ENCODE measurements at places on chromosomes 7 and 10.

DNA sequence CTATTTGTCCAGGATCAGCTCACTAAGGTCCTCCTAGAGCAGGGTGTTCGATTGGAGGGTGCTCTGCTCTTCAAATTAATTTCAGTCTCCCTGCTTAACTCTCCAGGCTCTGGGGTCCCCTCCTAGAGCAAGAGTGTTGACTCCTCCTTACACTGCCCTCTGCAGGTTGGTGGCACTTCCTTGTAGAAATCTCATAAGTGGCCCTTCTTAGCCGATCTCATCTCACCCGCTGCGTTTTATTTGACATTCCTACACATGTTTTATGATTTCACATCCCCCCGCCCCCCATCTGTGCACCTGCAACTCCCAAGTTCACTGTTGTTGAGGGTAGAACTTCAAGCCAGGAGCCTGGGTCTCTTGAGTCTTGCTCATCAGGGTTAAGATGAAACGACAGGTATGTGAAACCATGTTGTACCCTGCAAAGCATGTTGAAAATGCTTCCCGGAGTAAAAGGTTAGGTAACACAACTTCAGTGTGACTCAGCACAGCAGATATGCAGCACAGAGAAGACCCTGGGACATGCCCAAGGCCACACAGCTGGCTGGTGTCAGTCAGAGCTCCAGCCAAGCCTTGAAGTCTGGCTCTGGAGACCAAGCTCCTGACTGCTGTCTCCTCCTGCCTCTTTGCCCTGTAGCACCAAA, 171.2 kb downstream of the PRKAG2 start:
- no peak for ATAC-seq

DNA sequence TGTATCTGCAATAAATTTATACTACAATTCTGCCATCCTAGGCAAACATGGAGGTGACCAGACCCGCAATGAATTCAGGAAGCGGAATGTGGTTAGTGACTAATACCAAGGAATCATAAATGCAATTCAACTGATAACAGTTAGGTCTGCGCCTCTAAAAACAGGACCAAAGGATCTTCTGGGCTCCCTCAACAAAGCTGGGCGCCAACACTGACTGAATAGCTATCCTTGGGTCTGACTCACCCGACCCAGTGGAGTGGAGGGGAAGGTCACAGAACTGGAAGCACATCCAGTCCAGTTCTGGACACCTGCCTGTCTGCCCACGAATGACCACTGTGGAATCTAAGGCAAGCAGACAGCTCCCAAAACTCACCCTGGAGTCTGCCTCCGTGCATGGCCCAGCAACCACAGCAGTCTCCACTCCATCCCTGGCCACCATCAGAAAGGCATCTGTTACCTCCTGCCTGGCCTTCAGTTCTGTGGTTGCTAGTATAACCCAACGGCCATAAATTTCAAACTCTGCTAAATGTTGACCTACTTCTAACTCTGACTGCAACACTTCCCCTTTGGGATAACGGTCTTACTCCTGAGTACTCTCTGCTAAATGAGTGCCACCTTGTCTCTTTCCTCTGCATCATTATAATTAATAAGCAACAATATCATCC, 43.0 kb upstream of the DLX6 start:
- no peak for ATAC-seq

GRCh38 chr10:123930340-123931001, 38.9 kb upstream of the CPXM2 start:
- no peak for ATAC-seq

GRCh38 chr10:76303682-76304316, 872.4 kb downstream of the LRMDA start:
- no peak for ATAC-seq

GRCh38 chr7:25006276-25006675, 26.3 kb upstream of the OSBPL3 start:
- no peak for ATAC-seq

DNA sequence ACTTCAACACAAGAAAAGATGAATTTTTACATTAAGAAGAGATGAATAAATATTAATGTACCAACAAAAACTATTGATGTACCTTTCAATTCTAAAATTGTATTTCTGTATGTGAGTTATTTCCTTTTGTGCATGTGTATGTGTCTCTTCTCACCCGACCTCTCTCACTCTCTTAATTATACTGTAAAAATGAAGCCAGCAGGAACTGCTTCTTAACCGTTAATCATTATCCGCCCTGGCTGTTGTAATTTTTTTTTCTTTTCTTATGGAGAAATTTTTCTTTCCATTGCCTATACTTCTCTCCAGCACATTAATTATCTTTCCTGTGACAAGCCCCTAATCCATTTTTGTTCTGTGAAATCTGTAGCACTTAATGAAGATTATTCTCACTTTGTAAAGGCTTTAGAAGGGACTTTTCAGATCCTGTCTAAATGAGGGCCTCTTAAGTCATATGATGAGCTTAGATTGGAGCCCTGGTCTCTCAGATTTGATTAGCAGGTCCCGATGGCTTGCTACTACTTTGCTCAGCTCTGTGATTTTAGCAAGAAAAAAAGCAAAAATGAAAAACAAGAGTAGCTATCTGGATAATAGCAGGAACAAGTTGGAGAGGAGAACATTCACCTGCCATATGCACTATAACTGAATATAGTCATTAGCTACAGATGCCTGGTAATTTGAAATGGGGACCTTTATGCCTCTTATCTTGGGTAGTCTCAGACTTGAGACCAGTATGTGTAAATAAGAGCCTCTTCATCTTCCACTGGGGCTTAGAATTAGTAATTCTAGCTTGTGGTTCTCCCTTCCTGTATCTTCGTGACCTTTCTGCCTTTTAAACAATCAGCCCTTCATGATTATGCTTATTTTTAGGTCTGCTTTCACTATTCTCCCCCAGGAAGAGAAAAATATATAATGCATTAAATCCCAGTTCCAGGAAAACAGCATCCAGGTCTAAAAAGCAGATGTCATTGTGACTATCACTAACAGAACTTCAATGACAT, 80.0 kb upstream of the COL1A2 start:
- no peak for ATAC-seq

DNA sequence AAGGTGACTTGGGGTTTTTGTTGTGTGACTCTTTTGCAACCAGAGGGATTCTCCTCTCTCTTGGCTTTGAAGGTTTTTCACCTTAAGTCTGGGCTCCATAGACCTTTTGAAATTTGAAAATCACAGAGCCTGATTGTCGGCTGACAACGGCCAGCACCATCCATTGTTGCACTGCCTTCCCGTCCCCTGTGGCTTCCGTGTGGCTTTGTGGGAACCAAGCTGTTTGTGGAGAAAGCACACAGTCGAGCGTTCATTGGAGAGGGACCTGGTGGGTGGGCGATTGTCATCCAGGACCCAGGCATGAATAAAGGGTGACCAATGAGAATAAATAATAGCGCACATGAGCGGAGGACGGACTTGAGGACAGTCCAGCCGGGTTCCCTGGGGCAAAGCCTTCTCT, 7.4 kb upstream of the RAMP3 start:
- ATAC-seq = no peak

DNA sequence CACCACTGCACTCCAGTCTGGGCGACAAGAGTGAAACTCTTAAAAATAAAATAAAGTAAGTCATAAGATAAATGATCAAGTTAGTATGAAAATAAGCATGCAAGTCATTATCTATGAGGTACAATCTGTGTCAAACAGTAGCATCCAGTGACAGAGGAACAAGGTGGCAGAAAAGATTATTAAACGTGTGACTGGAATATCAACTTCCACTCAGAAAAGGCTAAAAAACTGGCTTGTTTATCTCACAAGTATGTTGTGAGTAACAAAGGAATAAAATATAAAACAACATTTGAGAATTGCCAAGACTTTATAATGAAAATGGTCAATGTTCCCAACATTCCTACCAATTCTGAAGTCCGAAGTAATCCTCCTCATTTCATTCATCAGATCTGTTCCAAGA, 30.3 kb downstream of the ITGB1 start:
- ATAC-seq = no peak

DNA sequence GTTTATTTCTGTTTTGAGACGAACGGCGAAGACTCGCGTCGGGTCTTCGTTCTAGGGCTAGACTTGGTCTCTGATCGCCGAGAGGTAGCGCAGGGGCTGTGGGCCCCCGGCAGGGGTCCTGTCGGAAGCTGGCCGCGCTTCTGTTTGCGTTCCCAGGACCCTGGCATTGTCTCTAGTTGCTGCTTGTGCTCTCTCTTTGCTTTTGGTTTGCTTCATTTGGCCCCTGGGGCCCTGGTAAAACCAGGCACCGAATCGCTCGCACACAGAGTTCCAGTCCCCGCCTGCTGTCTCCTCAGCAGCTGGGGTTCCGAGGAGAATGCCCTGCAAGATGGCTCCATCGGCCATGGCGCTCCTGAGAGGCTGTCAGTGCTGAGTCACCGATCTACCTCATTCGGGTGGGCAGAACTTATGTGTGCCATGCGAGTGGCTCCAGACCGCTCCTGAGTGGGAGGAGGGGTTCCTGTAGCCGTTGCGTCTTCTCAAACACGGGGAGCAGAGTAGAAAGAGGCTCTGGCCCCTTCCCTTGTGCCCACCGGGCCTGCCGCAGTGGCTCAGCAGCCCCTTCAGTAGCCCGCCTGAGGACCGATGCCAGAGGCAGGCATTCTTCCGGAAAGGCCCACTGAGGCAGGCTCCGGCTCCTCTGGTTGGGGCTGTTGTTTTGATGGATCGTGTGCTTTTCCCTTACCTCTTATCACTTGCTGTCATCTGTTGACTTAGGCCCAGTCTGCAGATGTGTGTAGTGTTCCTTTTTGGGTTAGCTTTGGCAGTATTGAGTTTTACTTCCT, 826 bp downstream of the CHPF2 start:
- ATAC-seq = peak; percentile 89

DNA sequence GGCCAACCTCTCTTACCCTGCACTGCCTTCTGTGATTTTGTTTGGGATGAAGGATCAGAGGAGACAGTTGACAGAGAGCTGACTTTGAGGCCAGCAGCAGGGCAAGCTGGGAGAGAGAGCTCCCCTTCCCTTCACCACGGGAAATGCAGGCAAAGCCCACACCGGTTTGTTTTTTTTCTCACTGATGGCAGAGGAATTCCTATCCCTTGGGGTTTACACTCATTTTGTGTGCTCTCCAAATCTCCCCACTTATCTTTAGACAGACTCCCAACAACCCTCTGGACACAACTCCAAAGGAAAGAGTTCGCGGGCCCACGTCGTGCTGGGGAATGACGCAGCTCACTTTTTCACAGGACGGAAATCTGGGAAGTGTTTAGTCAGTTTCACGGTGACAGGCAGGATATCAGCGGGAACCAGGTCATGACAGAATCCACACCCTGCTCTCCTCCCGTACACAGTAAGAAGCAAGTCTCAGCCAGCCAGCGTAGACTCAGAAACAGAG, 68.3 kb upstream of the FAM171A1 start:
- no peak for ATAC-seq

DNA sequence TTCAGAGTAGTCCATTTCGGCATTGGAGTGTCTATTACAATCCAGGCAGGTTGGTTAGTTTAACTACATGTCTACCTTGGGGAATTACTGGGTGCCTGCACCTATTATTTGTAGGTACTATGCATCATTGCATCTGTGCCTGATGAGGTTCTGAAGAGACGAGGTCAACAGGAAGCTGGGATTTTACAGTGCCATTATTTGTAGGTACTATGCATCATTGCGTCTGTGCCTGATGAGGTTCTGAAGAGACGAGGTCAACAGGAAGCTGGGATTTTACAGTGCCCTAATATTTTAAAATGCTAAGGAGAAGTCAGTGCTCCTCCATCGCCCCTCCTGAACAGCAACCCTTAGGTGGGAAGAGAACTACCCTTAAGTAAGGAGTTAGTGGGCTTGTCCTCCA, 41.7 kb downstream of the NPY start:
- no peak for ATAC-seq

All from activated CD4-positive, CD25-positive, alpha-beta regulatory T cell treated with anti-CD3 and anti-CD28 coated beads, Interleukin-2, amount 50 U/mL, for 24 hours (primary cell).